ENCODE measurements at places on chromosomes 4 and X.

DNA sequence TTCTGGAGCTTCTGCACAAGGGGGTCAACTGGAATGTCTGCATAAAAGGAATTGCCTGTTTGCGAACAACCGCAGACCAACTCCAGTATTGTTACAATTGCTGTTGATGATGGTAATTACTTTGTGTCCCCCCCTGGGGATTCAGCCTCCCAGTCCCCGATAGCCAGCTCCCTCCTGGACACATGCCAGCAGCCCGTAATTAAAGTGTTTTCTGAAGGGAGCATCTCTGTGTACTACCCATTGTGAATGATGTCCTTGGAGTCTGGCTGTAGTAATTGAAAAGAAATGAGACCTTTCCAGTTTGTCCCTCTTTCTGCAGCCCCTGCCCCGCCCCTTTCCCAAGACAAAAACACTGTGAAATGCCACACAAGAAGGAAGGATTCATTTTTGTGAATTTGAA lies 377.1 kb upstream of the LCORL start:
- no peak for DNase-seq

GRCh38 chrX:155023907-155024833 lies 1.6 kb upstream of the F8 start:
- no peak for DNase-seq

DNA sequence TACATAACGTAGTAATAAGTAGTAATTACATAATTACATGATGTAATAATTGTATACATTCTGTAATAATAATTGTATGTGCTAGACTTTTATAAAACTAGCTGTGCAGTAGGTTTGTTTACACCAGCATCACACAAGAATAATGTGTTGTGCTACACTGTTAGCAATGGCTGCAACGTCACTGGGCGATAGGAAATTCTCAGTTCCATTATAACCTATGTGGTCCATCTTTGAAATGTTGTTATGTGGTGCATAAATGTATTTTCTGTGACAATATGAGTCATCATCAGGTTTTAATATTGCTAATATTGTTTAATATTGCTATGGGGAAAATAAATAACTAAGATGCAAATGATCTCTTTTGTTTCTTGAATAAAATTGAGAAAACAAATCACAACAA lies 46.0 kb upstream of the ATP8A1 start:
- DNase-seq = no peak

DNA sequence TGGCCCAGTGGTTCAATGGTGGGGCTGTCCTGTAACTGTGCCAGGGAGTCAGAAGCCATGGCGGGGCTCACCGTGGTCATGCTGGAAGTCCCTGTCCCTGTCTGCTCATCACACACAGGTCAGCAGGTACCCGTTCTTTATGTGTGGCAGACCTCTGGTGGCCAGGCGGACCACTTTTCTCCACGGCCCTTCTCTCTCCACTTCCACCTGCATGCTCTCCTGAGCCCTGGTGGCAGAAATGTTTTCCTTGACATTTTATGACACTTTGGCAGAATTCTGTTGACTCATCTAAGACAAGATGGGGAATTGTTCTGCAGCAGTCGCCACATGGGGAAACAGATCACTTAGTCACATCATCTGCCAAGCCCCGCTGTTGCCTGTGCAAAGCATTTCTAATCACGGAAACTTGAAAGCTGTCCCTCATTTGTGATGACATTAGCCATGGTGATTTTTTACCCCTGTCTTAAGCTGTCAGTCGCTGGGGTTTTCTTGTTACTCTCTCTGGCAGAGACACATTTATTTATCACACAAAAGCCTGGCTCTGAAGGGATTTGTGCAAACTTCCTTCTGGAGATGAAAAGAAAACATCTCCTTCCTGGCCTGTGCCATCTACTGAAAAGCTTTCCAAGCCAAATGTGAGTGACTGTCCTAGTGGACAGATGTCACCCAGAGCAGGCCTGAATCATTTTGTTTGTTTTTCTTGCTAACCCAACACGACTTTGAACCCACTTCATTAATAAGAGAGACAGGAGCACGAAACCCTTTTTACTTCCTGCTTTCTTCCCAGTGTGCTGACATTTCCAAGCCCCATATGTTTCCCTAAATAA lies 38.8 kb upstream of the STIM2 start:
- DNase-seq = no peak

GRCh38 chr4:140234697-140235060 lies 80.7 kb upstream of the MAML3 start:
- DNase-seq = no peak

All from GM10248 (cell line).